H4 (cell line): ENCODE measurements at places on chromosomes 1 and 21. TPM values are rescaled to one million over a fixed set of nuclear protein-coding genes. Genes with fewer than 3 reads are reported as not detected.

Gene SOAT1
- 20.9 and 39.3 TPM in 2 replicates for total RNA-seq

Gene LIN28A
- not detected in 2 replicates for total RNA-seq

Gene MAEL
- total RNA-seq = not detected in 2 replicates

Gene AADACL3
- total RNA-seq = not detected in 2 replicates

Gene SPATA21
- total RNA-seq = not detected in 2 replicates
